ENCODE measurements at places on chromosomes 5 and 9.

GRCh38 chr9:110762783-110763182 lies 94.2 kb downstream of the MUSK start:
- DNase-seq, result no peak

- DNase-seq, result no peak
Observed at GRCh38 chr5:76022611-76023010, 60.6 kb upstream of the SV2C start.

DNA sequence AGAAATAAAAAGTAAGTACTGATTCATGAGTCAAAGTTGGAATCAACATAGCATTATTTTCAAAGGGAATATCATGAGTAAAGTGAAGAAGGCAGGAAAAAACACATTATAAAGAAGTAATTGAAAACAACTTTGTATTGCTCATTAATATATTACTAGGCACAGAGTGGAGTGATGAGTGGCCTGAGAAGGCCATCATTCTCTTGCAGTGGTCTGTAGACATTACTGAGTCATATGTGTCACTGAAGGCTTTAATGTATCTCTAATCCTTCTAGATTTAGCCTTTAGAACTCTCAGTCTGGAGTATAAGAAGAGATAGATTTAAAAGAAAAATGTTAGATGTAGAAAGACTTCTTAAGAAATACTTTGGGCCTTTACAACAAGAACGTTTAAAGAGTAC lies 881.4 kb downstream of the DNAH5 start:
- DNase-seq, result no peak

- DNase-seq, result no peak
Observed at GRCh38 chr5:61777292-61777691, 445.2 kb downstream of the ZSWIM6 start.

GRCh38 chr5:56161927-56162326 lies 71.2 kb downstream of the ANKRD55 start:
- DNase-seq, result no peak
